ENCODE measurements at places on chromosomes 6 and 20.

GRCh38 chr20:54793291-54793992, 318.0 kb downstream of the DOK5 start:
- no peak for DNase-seq

GRCh38 chr20:5211803-5212714, 85.3 kb downstream of the CDS2 start:
- DNase-seq: no peak

DNA sequence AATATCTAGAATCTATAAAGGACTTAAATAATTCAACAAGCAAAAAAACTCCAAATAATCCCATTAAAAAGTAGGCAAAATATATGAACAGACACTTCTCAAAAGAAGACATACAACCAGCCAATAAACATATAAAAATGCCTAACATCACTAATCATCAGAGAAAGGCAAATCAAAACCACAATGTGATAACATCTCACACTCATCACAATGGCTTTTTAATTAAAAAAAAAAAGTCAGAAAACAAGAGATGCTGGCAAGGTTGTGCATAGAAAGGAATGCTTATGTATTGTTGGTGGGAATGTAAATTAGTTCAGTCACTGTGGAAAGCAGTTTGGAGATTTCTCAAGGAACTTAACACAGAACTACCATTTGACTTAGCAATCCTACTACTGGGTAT, 979.6 kb upstream of the MAP3K7 start:
- DNase-seq: no peak

- no peak for DNase-seq
These were observed 89.1 kb downstream of the PSMG4 start for GRCh38 chr6:3347826-3348225.

All from activated CD4-positive, alpha-beta T cell treated with anti-CD3 and anti-CD28 coated beads, Interleukin-2, amount 50 U/mL, for 1 hour (primary cell).